ENCODE measurements at places on chromosomes 1 and 21.

GRCh38 chr1:172761581-172762486 is 102.9 kb downstream of the FASLG start:
- no peak for DNase-seq

DNA sequence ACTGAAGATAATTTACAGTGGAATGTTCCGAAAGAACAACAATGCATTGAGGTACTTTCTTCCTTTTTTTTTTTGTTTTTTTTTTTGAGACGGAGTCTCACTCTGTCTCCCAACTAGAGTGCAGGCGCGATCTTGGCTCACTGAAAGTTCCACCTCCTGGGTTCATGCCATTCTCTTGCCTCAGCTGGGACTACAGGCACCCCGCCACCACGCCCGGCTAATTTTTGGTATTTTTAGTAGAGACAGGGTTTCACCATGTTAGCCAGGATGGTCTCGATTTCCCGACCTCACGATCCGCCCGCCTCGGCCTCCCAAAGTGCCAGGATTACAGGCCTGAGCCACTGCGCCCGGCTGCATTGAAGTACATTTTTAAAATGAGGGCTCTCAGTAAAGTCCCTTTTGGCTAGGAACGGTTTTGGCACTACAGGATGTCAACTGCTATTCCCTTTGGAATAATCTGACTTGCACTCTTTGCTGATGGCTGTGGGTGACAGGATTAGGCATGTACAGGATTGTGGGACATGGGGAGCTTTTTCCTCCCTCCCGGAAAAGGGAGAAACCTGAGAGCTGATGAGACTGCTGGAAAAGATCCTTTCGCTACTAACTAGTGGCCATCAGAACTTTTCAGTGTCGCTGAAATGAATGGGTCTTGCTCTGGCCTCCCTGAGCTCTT is 56.9 kb upstream of the EDEM3 start:
- DNase-seq: no peak

DNA sequence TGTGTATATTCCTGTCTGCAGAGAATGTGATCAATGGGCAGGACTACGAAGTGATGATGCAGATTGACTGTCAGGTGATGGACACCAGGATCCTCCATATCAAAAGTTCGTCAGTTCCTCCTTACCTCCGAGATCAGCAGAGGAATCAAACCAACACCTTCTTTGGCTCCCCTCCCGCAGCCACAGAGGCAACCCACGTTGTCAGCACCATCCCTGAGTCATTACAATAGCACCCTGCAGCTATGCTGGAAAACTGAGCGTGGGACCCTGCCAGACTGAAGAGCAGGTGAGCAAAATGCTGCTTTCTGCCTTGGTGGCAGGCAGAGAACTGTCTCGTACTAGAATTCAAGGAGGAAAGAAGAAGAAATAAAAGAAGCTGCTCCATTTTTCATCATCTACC is 65.2 kb downstream of the OLFML2B start:
- no peak for DNase-seq

DNA sequence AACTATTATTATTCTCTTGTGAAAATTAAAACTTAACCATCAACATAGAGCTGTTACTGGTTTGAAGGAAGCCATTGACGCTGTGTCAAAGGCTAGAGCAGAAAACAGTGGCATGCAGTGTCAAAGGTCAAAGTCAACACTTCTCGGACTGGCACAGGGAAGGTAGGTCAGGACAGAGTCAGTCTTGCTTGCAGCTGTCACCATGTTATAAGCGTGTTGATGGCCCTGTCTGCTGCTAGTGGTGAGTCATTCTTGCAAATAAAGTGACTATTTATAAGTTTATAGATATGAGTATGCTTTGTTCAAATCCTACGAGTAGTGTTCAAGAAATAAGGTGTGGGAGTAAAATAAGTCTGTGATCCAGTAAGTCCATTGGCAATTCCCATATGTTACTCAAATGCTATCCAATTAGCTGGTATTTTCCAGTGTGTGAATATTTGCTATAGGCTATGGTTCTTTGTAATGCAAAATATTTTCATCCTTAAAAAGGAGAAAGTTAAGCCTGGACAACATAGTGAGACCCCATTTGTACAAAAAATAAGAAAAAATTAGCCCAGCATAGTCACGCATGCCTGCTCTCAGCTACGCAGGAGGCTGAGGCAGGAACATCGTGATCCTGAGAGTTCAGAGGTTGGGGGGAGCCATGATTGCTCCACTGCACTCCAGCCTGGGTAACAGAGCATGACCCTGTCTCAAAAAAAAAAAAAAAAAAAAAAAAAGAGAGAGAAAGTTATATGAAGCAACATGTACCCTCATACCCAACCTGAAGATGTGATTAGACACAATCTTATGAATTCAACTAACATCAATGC is 26.3 kb upstream of the TINAGL1 start:
- DNase-seq: no peak

- DNase-seq: no peak
Measured at GRCh38 chr1:208465786-208466590, 221.8 kb upstream of the PLXNA2 start.

GRCh38 chr1:115299266-115299665 is 38.8 kb downstream of the NGF start:
- no peak for DNase-seq

GRCh38 chr21:17738176-17738953 is 80.8 kb downstream of the C21orf91 start:
- no peak for DNase-seq

GRCh38 chr1:14365301-14365988 is 233.0 kb upstream of the KAZN start:
- no peak for DNase-seq

GRCh38 chr1:197143276-197143675 is 3.2 kb downstream of the ASPM start:
- DNase-seq: no peak

DNA sequence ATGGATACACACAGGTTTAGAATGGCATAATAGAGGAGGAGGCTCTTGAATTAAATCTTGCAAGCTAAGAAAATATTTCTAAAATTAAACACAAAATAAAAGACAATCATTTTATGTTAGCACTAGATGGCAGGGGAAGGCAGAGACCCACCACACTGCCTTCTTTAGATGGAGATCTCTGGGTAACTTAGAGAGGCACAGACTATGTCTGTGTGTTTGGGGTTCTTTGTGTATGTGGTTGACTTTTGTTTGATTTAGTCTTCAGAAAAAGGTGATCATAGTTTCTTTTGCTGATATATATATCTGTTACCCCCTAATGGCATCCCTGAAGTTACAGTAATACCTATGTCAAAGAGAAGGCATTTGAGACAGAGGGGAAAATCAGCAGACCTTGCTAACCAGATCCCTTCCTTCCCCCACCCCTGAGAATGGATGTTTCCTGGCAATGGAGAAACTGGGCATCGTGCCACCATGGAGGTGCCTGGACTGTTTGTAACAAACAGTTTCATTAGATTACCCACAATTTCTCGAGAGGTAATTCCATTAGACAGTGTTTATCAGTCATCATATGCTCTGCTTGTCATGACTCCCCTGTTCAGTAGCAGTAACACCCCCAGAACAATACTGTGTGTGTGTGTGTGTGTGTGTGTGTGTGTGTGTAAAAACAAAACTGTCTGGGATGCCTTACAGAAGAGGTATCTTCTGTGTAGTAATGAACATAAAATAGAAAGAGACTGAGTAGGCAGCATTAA is 228.3 kb upstream of the DEPDC1 start:
- DNase-seq: no peak

DNA sequence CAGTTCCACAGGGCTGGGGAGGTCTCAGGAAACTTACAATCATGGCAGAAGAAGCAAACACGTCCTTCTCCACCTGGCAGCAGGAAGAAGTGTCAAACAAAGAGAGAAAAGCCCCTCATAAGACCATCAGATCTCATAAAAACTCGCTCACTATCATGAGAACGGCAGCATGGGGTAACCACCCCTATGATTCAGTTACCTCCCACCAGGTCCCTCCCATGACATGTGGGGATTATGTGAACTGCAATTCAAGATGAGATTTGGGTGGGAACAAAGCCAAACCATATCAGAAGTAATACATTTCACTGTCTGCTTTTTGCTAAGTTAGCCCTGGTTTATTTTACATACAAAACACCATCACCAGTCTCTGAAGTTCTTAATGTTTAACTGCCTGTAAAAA is 68.5 kb downstream of the RBM11 start:
- DNase-seq: no peak

- no peak for DNase-seq
Measured at GRCh38 chr1:11059155-11059967, 457 bp downstream of the SRM start.

- DNase-seq: no peak
Measured at GRCh38 chr1:102879439-102879993, 228.8 kb downstream of the COL11A1 start.

- no peak for DNase-seq
Measured at GRCh38 chr1:220811695-220812094, 25.0 kb downstream of the MTARC1 start.

GRCh38 chr1:203055161-203055799 is 29.0 kb downstream of the PPFIA4 start:
- no peak for DNase-seq

DNA sequence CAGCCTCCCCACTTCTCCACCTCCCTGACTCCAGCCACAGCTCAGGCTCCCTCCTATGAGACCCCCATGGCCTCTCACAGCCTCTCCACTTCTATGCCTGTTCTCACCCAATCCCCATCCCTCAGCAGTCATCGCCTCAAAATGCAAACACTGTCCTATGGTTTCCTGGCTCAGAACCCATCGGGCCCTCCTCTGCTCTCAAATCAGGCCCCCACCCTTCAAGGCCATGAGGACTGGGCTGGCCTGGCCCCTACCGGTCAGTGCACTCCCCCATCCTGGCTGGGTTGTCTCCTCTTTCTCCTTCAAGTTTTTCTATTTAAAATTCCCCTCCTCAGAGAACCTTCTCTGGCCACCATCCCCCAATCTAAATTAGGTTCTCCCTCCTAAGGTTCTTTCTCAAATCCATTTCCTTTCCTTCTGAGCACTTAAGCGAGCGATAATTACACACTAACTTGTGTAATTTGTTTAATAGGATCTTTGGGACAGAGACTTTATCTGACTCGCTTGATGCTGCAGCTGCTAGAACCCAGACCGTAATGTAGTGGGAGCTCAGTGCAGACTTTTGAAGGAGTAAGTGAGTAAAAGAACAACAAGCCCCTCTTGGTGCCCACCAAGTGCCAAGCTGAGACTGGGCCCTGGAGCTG is 347.2 kb downstream of the MATN1 start:
- DNase-seq: no peak

- no peak for DNase-seq
Measured at GRCh38 chr1:228744356-228744755, 9.1 kb downstream of the RHOU start.

- no peak for DNase-seq
Measured at GRCh38 chr1:226479474-226479873, 69.1 kb upstream of the STUM start.
